Activated T-cell treated with anti-CD3 and anti-CD28 coated beads, Interleukin-2, amount 50 U/mL, for 1 hour (primary cell): ENCODE measurements at places on chromosomes 11 and 22.

- no peak for DNase-seq
These were observed at the start of gene P2RY6 for GRCh38 chr11:73271936-73272679. Gene P2RY6, plus strand, starts transcription at chr11:73272338. Its CDS starts 24,181 bp downstream, at chr11:73296519.

GRCh38 chr11:110509472-110509871 is 79.7 kb downstream of the FDX1 start:
- no peak for DNase-seq

DNA sequence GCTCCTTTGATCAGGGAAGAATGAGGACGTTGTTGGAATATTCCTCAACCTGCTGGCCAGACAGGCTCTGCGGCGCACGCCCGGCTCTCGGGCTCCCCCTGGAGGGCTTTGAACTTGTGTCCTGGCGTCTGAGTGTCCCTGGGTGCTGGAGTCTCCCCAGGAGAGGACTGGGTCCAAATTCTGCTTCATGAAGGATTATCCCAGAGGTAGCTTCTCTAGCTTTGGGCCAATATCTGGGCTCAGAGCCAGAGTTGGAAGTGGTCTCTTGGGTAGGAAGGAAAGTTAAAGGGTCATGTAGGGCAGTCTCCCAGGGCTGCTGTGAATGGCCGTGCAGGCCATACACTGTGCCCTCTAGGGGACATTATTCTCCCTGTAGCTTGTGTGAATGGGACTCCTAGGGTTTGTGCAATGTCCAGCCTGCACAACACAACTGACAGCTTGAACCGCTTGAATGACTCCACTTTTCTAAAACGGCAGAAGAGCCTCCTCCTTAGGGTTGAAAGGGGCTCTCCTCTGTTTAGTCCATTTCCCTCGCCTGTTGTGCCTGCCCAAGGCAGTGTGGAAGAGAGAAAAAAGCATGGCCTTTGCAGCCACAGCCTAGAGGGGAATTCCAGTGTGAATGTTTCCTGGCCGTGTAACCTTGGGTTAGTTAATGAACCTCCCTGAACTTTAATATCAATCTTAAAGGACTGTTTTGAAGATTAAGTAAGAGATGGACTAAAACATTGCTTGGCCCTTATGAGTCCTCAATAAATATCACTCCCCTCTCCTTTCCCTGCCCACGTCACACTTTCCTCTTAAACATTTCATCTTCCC is 111.2 kb upstream of the THY1 start:
- DNase-seq = peak; percentile 48

GRCh38 chr11:72482211-72482812 is 48.0 kb upstream of the CLPB start:
- peak; percentile 44 for DNase-seq

DNA sequence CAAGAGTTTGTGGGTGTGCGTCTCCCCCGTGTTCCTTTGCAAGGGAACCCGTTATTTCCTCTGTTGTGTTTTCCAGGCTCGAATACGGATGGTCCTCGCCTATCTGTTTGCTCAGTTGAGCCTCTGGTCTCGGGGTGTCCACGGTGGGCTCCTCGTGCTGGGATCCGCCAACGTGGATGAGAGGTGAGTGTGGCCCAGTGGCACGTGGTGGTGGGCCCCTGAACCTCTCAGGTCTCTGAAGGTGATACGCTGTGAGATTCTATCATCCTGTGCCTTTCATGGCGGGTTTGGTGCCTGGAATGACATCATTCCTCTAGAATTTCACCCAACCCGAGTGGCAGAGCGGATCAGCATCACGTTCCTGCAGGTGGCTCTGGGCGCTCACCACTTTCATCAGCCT is 32.5 kb downstream of the NADSYN1 start:
- DNase-seq = no peak

DNA sequence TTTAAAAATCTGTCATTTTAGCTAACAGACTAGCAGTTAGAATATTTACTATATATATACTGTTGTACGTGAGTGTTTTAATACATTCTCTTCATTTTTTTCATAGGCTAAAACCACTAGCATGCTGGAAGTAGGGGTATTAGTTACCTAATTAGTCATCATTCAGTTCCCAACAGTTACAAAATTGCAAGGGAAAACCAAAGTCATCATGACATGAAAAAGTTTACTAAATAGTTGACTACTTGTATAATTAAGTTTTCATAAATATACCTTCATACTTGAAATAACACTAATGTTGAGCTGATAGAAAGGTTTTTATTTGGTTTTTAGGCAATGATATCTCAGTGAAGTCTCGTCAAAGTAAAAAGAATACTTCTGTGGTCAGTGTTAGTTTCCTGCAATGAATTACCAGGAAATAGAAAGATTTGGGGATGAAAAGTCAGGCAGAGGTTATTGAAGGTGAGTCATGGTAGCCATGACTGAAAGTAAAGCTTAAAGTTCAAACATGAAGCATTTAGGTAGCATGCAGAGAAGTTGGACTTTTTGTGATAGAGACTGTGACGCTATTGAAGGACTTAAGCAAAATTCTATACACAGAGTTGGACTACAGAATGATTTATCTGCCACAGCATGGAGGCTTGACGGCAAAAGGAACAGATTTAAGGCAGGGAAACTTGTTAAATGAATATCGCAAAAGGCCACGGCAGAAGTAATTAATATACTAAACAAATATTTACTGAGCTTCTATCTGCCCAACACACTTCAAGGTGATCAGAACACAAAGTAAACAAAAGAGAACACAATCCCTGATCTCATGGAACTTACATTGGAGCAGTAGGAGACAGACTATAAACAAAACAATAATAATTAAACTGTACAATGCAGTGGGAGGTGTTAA is 828.1 kb upstream of the FAT3 start:
- no peak for DNase-seq

- DNase-seq = no peak
These were observed 550 bp downstream of the FBLN1 start for GRCh38 chr22:45503050-45503815.

DNA sequence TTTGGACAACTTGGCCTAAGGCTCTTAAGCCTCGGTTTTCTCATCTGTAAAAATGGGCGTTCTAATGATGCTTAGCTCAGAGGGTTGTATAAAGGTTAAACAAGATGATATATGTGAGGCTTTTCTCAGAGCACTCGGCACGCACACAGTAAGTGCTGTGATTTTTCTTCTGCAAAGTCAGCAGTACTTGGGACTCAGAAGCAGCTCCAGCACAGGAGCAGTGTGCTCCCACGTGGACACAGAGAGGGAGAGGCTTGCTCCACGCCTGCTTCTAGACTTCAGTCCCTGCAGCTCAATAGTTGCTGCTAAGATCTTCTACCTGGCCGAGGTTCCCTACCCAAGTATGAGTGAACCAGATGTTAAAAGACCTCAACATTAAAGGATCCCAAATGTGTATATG is 39.9 kb upstream of the PHF21A start:
- no peak for DNase-seq

DNA sequence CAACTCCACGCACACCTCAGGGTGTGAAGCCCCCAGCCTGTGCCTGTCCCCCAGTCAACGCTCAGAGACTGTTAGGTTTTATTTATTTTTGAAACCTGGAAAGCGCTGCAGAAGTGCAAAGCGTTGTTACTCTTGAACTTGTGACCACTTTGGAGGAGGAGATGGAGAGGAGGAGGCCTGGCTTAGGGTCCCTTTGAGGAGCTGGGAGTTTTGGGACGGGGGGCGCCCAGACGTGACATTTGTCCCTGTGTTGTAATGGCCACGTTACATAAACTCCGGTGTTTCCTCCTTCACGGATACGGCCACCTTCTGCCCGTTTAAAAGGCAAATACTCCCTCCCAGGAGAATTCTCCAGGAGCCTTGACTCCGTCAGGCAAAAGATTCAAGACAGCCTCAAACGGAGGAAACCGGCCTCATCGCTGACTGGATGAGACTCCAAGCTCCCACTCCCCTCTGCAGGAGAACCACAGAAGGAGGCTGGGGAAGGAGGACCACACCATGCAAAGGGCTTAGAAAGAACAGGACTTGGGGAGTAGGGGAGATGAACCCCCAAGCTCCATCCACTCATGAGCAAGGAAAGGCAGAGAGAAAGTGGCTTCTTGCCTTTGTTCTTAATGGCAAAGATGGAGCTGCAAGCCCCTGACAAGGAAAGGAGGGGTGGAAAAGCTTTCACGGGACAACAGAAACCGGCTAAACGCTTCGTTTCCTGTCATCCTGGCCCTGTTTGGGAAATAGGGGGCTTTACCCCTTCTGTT is 630 bp downstream of the PIK3IP1 start:
- no peak for DNase-seq
